Left cardiac atrium (tissue), 4 donors: ENCODE measurements at places on chromosomes 12 and 14. TPM values are rescaled to one million over a fixed set of nuclear protein-coding genes. Genes with fewer than 3 reads are reported as not detected.

Gene B4GALNT1
- total RNA-seq, result 3.3 TPM

DNA sequence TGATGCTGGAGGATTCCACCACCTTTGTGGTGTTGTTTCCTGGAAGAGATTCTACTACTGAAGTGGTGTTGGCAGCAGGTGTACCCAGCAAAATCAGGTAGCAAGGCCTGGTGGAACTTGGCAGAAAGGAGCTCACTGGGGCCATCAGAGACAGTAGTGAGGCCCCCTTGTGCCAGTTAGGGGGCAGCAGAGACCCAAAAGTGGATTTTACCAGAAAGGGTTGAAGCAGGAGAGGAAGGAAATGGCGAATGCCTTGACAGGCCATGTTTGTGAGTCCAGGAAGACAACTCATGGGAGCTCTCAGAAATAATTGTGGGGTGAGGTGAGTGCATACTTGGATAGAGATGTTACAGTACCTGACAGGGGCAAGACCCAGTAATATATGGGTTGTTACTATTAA is 137.7 kb upstream of the FGD4 start:
- DNase-seq, result no peak

Gene CPNE8
- total RNA-seq, result 26.4 TPM

Gene AQP5
- total RNA-seq, result 1.0 TPM

DNA sequence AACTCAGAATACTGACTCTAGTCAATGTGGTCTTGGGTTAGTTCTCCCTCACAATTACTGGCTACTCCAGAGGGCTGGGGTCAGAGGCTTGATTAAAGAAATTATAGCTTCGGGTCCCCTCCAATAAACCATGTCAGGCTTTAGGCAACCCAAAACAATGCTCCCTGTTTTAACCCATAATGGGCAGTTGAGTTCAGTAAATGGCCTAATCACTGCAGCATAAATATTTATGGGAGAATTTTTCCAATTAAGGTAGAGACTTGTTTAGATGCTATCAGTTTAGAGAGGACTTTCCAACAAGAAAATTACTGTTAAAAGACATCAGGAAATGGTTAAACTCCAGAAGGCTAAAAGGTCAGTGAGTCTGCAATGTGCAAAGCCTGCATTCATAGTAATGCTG is 389.2 kb upstream of the PRICKLE1 start:
- DNase-seq, result no peak

Gene TMEM179
- total RNA-seq, result 1.0 TPM

- no peak for DNase-seq
Observed at GRCh38 chr12:111268738-111269572, 99.9 kb downstream of the PHETA1 start.

Gene GLIPR1L2
- 1.7 TPM for total RNA-seq

DNA sequence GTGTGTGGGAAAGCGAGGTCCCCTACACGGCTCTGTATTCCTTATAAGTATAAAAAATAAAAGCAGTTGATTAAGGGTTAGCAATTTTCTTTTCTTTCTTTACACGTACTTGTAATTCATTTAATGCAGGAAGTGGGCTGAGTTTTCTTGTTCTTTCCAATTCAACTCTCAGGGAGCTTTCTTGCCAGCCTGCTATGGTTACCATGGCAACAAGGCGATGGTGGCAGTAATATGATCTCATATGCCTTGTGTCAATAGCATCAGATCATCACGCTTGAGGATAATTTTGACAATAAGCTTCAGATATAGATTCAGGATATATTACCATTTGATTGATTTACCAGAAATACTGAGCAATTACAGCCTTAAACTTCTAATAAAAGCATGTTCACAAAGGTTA is 466.5 kb downstream of the APAF1 start:
- DNase-seq, result no peak

DNA sequence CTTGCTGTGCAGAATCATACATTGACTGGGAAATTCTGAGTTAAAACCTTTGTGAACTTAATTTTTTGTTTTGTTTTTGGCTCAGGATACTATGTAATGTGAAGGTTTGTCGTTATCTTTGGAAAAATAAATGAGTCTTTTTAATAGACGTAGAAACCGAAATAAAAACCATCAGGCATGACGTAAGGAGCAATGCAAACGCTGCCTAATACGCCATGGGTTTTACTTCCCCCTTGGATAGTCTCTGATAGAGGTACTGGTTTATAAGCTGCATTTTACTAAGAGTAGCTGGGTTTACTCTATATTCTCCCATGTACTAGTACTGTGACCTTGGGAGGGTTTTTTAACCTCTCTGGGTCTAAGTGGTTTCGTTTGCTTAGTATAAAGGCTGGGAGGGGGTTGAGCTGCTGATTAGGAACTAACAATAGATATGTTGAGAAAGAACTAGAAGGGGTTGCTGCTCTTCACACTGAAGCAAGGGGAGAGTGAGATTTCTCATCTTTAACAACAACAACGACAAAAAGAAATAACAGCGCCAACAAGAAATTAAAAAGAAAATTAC is 66.8 kb upstream of the SLCO1C1 start:
- DNase-seq, result no peak

Gene RDH12
- not detected for total RNA-seq

- no peak for DNase-seq
Observed at GRCh38 chr14:47917344-47917954, 242.0 kb upstream of the MDGA2 start.

Gene TAS2R13
- 0.44 TPM for total RNA-seq

DNA sequence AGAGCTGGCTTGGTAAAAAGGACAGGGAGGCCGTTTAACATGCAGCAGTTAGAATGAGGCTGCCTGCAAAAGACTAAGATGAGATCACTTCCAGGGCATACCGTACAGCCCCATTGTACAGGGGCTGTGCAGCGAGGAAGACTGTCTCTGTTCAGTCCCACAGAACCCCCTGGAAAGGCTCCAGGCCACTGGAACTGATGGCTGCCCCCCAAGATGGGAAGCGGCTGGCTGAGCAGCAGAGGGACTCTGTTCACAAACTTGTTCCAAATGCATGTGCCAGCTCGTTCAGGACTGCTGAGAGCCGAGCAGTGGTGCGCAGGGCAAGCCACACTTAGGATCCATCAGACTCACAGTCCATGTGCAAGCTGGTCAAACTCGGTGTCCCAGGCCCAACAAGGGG is 82.9 kb downstream of the CHGA start:
- no peak for DNase-seq

Gene DCAF5
- 49.4 TPM for total RNA-seq

Gene GPR135
- total RNA-seq, result 2.8 TPM

Gene CAPZA3
- not detected for total RNA-seq
